ENCODE measurements at places on chromosomes 5 and 9.

- DNase-seq = no peak
Measured at GRCh38 chr9:22142671-22143070, 133.6 kb upstream of the CDKN2B start.

- DNase-seq = no peak
Measured at GRCh38 chr9:89935115-89935514, 330.3 kb downstream of the GADD45G start.

DNA sequence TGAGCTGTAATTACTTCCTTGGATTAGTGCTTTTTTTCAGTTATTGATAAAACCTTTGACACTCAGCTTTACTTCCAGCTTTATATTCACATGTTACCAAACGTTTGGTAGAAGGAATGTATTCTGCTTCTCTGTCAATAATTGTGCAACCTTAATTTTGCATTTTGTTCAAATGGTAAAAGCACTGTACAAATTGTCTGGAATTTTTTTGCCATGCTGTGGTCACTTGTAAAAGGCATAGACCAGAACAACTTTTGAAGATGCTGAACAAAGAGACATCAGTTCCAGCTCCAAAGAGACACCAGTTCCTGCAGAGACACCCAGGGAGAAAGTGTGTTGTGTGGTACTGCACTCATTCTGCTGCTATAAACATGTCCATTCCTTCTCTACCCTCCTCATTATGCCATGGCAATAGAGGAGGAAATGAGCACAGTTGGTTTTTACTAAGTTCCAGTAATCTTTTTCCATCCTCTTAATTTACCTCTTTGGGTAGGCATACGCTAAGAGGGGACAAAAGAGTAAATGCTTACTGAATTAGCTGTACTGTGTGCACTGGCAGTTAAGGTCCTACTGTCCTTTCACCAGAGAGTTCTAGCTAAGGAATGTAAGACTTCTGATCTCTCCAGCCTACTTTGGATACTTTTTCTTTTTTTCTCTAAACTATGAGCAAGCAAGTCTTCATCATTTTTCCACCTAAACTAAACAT, 387.4 kb downstream of the FGF10 start:
- no peak for DNase-seq

GRCh38 chr5:31329715-31330114, 136.2 kb downstream of the CDH6 start:
- DNase-seq = no peak

DNA sequence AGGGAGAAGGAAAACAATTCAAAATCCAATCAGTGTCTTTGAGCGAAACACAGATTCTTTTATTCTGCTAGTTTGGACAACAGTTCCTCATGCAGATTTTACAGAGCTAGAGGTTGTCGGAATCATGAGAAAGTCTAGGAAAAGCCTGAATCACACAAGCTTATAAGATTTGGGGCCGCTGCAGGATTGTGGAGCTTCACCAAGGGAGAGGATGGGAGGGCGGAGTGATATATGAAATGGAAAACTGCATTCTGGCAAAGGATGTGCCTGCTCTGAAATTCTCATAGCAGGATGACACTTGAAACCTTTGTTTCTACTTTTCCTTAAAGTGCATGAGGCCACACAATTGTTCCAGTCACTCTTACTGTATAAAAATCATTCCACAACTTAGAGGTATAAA, 134.3 kb downstream of the OR2K2 start:
- DNase-seq = no peak
